ACHN (cell line): ENCODE measurements at places on chromosomes 2 and 18.

DNA sequence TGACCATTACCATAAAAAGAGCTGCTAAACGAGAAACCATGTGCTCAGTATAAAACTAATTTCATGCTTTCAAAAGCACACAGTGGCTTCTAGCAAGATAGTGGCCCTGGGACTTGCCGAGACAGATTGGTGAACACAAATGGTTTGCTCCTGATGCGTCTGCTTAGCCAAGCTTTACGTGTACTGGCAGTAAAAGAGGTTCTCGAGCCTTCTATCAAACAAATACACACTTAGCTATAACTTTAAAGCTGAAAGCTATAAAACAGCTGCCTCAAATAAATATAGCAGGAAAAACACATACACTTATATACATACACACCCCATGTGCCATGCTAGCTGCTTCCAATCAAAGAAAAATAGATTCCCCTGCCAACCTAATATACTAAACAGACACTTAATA lies 117.0 kb downstream of the ZNF385B start:
- no peak for DNase-seq

- DNase-seq = peak; percentile 50
Measured at GRCh38 chr2:169877398-169877797, 50.1 kb downstream of the UBR3 start.

- DNase-seq = no peak
Measured at GRCh38 chr18:34624551-34624950, 85.5 kb upstream of the DTNA start.

DNA sequence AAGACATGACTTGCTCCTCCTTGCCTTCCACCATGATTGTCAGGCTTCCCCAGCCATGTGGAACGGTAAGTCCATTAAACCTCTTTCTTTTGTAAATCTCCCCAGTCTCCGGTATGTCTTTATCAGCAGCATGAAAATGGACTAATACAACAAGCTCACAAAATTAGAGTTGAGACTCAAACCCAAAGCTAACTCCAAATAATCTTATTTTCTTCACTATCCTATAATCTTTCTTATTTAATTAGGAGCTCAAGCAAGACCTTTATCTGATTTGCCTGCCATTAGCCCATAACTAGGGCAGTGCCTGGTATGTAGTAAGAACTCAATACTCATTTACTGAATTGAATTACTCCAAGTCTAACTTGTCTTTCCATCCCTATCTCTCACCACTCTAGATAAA lies 289.2 kb downstream of the SUCLG1 start:
- DNase-seq = no peak

GRCh38 chr2:144322379-144322778 lies 197.5 kb downstream of the ZEB2 start:
- DNase-seq = no peak

DNA sequence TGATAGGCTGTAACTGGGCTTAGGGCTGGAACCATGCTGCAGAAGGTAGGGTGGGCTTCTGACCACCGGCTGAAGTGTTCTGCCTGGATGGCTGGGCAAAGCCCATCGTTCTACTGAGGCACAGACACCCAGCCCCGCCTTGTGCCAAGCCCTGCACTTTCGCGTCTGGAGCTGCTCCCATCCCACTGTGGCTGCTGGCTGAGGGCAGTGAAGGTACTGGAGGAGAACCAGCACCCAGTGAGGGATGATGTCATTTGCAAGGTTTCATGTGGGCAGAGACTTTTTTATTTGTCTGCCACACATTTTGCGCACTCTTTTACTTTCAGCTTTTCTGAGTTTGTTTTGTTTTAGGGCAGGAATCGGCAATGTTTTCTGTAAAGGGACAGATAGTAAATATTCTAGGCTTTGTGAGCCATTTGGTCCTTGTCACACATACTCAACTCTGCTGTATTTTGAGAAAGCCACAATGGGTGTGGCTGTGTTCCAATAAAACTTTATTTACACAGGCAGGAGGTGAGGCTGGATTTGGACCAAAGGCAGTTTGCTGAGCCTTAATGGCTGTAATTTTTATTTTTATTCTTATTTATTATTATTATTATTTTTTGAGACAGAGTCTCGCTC lies 85.6 kb downstream of the ASB1 start:
- no peak for DNase-seq

- no peak for DNase-seq
Measured at GRCh38 chr2:168138374-168138773, 109.0 kb downstream of the STK39 start.

GRCh38 chr2:209389171-209389618 lies 34.7 kb upstream of the MAP2 start:
- no peak for DNase-seq

DNA sequence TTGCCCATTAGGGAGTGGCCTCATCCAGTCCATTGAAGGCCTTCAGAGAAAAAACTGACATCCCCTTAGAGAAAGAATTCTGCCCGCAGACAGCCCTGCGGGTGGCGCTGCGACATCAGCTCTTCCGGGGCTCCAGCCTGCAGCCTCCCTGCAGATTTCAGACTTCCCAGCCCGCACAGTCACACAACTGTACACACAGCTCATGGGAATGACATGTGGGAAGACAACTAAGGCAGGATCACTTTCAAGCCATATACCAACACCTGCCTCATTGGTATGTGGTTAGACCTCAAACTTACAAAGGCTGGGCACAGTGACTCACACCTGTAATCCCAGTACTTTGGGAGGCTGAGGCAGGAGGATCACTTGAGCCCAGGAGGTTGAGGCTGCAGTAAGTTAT lies 24.8 kb upstream of the TUBB6 start:
- peak; percentile 2 for DNase-seq

DNA sequence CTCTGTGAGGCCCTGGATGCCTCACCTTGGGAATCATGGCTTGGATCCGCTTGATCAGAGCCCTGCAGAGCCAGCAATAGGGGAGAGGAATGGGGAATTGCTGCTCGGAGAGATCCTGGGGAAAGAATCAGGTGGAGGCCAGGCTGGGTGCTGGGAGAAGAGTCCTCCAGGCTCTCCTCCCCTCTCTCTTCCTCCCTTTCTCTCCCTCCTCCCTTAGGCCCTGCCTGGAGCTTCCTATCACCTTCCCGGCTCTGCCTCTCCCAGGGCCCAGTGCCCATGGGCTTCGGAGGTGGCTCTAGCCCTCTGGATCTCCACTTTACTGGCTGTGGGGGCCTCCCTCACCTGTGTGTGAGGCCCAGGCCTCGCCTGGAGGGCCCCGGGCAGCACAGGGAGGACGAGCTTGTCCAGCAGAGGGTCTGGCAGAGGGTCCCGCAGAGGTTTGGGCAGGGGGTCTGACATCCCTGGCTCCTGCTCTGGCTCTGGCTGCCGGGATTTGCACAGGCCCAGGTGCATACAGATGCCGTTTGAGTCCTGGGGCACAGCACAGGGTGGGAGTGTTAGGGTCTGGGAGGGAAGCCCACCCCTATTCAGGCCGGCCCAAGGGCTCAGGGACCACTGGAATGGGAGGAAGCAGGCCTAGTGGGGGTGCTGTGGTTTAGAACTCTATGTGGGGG lies 2.6 kb downstream of the SFTPB start:
- no peak for DNase-seq
